ENCODE measurements at places on chromosomes 11 and 22.
A peak's percentile ranks its signal among the peaks of the same experiment; 100 is the strongest.

- H3K4me1 ChIP-seq = peaks cover 6% of the 10 kb centered on the region
- no peak for DNase-seq
- no peaks in the 10 kb centered on the region for H3K27me3 ChIP-seq
- no peak overlapping the region for H3K27ac ChIP-seq
- no peak overlapping the region for H3K4me3 ChIP-seq
Observed at GRCh38 chr11:11975201-11976092, 33.0 kb downstream of the DKK3 start.

DNA sequence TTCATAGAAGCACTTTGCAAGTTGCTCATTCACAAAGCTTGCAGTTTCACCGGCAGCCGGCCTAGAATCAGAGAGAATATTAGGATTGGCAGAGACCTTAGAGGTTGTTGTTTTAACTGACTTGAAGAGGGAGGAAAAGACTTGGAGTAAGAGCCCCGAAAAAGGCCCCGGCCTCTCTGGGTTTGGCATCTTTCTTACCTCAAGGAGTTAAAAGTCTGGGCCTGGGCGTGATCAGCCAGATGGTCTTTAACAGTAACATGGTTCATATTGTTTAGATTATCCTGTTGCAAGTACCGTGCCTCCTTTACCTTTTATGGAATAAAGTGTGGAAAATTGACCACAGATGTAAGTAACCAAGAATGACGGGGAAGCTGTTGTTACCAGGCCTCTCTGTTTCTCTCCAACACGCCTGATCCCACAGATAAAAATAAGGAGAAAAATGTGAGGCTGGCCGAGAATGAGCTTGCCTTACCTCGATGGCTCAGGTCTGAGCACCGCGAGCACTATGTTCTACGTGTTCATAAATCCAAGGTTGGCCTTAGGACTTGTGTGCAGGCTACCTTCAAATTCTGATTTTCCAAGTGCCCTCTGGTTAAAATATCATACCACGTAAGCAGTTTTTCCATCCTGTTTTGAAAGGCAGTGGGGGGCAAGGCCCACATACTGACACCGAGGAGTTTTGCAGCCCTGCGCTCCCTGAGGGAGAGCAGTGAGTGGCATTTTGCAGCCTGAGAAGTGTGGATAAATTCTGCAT, 56.4 kb downstream of the PARVA start:
- no peaks in the 10 kb centered on the region for H3K36me3 ChIP-seq
- DNase-seq = no peak
- H3K27ac ChIP-seq = no peak overlapping the region
- peaks cover 12% of the 10 kb centered on the region for H3K27me3 ChIP-seq
- H3K4me3 ChIP-seq = no peak overlapping the region
- no peaks in the 10 kb centered on the region for H3K4me1 ChIP-seq

GRCh38 chr11:129141748-129142523, 50.2 kb downstream of the ARHGAP32 start:
- no peak overlapping the region for H3K27ac ChIP-seq
- no peak overlapping the region for H3K4me3 ChIP-seq
- DNase-seq = no peak
- H3K27me3 ChIP-seq = no peaks in the 10 kb centered on the region

GRCh38 chr11:35539781-35540281, 14.4 kb upstream of the PAMR1 start:
- no peak overlapping the region for H3K4me3 ChIP-seq
- DNase-seq = no peak
- H3K27ac ChIP-seq = no peak overlapping the region
- H3K27me3 ChIP-seq = peaks cover 23% of the 10 kb centered on the region

- no peak for DNase-seq
- peaks cover 3% of the 10 kb centered on the region for H3K36me3 ChIP-seq
- no peak overlapping the region for H3K4me3 ChIP-seq
- no peak overlapping the region for H3K27ac ChIP-seq
- H3K27me3 ChIP-seq = no peaks in the 10 kb centered on the region
- peaks cover 7% of the 10 kb centered on the region for H3K4me1 ChIP-seq
Observed at GRCh38 chr11:73469401-73469800, 93.2 kb downstream of the RELT start.

DNA sequence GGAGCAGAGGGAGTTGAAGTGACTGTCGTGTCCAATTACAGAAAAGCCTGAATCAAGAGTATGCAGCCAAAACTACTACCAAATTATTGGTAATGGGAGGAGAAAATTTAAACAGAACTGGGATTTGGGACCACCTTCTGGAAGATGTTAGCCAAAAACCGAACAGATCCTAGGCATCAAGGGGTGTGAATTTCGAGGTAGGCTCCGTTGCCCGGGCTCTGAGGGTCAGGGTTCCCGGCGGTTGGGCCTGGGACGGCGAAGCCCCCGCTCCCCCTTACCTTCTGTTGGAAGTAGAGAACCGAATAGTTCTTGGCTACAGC, 313 bp downstream of the PRCP start:
- peaks cover 10% of the 10 kb centered on the region for H3K36me3 ChIP-seq
- peak overlapping the region; percentile 89 for H3K4me3 ChIP-seq
- H3K27me3 ChIP-seq = no peaks in the 10 kb centered on the region
- H3K4me1 ChIP-seq = peaks cover 36% of the 10 kb centered on the region
- H3K27ac ChIP-seq = peak overlapping the region; percentile 98

DNA sequence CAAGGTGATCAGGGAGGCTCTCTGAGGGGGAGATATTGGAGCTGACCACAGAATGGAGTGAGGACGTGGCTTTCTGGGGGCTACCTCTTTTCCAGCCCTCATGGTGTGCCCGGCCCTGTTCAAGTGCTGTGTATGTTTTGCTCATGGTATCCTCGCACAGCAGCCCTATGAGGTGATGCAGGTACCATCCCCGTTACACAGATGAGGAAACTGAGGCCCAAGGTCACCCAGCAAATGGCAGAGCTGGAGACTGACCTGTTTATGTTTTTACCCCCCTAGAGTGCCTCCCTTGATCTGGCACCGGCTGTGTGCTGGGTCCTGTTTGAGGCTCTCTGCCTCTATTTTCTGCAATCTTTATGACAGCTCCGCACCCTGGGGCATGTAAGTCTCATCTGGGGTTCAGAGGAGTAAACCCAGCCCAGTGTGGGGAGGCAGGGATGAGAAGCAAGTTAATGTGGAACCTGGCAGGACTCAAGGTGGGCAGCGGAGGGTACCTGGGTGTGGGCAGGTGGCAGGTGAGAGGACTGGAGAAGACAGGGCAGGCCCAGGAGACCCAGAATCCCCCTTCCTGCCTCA, 20.8 kb downstream of the SGSM1 start:
- peaks cover 29% of the 10 kb centered on the region for H3K27me3 ChIP-seq
- H3K27ac ChIP-seq = no peak overlapping the region
- H3K4me3 ChIP-seq = no peak overlapping the region

Data from stimulated activated naive B cell treated with anti-CD40 and anti-IgM and Interleukin-4, amounts not matched to agents 10 μg/mL and 1 μg/mL and 100 μg/mL, for 72 hours (primary cell).